Activated T-helper 1 cell treated with Interleukin-2 at 50 U/mL for 16 hours (primary cell): ENCODE measurements at places on chromosomes 4 and X.

- DNase-seq: no peak
These were observed 929 bp downstream of the MAB21L2 start for GRCh38 chr4:150582873-150583286.

GRCh38 chr4:1862055-1862911, 6.3 kb upstream of the LETM1 start:
- no peak for DNase-seq

GRCh38 chr4:4268776-4269175, 20.8 kb upstream of the TMEM128 start:
- no peak for DNase-seq

GRCh38 chr4:114780205-114780604, 181.6 kb downstream of the UGT8 start:
- no peak for DNase-seq

DNA sequence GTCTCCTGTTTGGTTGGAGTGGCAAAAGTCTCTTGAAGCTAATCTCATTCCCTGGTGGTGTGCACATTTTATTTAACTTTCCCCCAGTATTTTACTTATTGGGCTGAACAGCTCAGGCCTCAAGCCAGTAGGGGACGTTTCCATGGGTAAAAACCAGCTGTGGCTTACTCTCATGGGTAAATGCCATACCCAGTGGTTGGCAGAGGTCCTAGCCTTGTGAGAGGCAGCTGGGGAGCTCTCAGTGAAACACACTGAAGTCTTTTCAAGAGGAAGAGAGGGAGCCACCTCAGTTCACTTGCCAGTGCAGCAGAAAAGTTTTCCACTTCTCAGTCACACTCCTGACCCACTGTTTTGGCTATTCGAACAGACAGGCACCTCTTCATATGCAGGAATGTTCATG, 1964.2 kb downstream of the ARAP2 start:
- DNase-seq: no peak

DNA sequence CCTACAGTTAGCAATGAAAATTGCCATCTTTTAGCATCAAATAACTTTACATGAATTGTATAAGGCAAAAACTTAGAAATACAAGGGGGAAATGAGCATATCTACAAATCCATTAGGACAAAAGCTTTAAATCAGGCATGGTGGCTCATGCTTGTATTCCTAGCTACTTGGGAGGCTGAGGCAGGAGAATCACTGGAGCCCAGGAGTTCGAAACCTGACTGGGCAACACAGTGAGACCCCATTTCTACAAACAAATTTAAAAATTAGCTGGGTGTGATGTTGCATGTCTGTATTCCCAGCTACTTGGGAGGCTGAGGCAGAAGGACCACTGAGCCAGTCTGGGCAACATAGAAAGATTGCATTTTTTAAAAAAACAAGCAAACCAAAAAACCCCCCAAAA, 61.3 kb downstream of the EIF4E start:
- DNase-seq: no peak

- DNase-seq: no peak
These were observed 31.0 kb upstream of the EGFL6 start for GRCh38 chrX:13538414-13538813.

DNA sequence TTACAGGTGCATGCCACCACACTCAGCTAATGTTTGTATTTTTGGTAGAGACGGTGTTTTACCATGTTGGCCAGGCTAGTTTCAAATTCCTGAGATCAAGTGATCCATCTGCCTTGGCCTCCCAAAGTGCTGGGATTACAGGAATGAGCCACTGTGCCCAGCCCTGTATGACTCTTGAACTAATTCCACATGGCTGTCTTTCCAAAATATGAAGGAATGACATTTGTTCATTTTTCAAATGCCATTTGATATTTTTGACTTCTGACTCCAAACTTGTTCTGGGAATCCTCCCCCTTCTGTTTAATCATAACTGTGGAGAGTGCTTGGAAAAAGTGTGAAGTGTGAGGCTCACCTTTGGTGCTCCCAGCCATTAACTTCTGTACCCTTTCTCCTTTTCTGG, 119.2 kb downstream of the NHS start:
- no peak for DNase-seq

- no peak for DNase-seq
These were observed 43.4 kb downstream of the OSTC start for GRCh38 chr4:108693819-108694218.

DNA sequence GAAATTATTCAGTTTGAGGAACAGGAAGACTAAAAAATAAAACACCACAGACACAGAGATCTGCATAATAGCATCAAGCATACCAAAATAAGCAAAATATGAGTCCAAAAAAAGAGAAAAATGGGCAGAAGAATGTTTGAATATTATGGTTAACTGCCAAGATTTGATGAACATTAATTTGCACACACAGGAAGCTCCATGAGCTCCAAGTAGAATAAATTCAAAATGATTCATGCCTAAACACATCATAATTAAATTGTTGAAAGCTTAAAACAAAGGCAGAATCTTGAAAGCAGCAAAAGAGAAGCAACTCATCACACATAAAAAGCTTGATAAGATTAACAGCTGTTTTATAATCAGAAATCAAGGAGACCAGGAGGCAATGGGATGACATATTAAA, 156.6 kb upstream of the ARSJ start:
- DNase-seq: no peak

GRCh38 chr4:30815685-30816084, 95.5 kb downstream of the PCDH7 start:
- DNase-seq: no peak

- no peak for DNase-seq
These were observed 75.8 kb downstream of the RPS3A start for GRCh38 chr4:151175233-151175632.

DNA sequence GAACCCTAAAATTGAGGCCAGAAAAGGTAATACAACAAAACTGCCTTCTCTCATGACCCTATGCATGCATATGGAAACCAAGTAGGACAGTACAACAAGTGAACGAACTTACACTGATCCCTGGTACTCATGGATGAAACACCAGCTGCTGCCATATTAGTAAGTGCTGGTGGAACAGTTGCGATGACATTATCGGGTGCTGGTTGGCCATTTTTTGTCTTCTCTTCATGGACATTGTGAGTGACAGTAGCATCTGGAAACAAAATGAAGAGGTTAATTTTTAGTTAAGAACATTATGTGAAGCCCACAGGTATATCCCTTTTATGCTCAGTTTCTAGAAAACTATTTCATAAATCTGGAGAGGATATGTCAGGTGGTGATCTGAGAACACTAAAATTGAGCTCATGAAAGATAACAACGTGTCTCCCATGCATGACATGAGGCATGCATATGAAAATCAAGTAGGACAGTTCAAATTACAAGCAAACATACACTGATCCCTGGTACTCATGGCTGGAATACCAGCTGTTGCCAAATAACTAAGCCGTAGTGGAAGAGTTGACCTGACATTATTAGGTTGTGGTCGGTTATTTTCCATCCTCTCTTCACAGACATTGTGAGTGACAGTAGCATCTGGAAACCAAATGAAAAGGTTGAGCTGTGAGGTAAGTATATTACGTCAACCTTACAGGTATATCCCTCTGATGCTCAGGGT, 74.2 kb upstream of the CT45A1 start:
- no peak for DNase-seq

GRCh38 chrX:104432321-104432720, 133.7 kb upstream of the IL1RAPL2 start:
- no peak for DNase-seq

GRCh38 chrX:131812847-131813825, 210.0 kb upstream of the STK26 start:
- DNase-seq: peak; percentile 77

DNA sequence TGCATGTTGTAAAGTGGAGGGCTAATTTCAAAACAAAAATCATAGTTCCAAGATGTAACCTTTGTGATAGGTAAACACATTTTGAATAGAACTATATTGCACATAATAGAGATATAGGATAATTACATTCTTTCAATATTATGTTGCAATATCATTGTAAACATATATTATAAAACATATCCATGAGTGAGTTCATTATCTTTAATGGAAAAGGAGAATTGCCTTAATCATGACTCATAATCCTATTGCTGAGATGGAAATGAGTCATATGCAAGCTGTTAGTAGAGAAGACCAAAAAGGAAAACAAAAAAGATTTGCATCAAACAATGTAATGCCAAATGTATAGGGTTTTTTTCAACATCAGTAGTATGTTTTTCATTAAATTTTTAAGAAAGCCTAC, 73.7 kb upstream of the WDR44 start:
- DNase-seq: no peak

DNA sequence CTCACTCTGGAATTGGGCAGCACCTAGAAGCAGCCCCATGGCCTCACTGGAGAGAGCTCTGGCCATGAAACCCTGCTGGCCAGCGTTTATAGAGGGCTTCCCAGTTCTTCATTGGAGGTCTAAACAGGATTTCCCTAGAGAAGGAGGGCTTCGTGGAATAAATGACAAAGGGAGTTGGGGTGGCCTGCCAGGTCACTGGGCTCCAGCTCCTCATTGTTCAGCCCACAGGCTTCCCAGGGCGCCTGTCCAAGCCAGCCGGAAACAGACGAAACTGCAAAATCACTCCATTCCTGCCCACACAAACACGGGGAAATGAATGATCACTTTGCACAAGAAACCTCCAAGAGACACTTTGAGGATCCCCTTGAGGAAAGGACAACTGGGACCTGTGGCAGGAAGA, 189.7 kb downstream of the TSPAN5 start:
- no peak for DNase-seq

DNA sequence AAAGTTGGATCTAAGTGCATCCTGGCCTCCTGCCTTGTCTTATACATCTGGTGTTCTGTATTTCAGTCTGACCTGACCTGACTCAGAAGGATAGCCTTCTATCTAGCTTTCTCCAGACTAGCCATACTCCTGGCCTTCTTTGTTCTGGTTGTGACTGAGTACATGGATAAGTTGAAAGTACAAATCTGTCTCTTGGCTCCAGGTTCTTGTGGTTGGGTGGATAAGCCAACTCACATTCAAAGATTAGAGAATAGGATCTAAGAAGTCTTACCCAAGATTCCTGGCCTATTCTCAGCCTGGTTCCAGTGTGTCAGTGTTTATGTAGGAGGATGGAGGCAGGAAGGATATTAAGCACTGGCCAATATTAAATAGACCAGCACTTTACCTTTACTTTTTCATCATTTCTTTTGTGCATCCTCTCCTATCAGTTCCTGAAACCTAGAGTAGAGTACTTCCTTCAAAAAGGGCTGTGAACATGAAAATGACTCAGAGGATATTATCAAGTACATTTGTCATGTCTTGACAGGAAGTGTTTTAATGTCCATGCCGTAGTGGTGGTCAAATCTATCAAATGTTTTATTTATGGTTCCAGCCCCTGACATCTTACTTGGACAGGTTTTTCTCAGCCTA, 123.5 kb downstream of the IL15 start:
- no peak for DNase-seq

DNA sequence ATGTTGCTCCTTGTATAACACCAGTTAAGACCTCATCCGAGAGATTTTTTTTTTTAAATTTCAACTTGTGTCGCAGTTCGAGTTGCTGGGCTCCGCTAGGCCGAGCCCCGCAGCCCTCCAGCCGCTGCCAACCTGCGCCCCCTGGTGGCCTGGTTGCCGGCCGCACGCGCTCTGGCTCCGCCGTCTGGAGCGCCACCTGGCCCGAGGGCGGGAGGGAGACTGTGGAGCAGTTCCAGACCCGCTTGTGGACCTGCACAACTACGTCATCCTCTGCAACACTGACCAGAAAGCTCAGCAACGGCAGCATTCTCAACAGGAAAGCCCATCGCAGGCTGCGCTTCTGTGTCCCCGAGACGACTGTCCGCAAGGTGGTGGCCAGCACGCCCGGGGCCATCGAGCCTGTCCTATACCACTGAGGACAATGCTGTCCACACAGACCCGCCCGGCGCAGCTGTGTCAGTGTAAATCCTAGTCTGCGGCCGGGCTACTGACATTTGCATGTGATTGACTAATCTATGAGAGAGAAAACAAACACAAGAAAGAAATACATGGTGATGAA, 39.1 kb downstream of the ARL9 start:
- DNase-seq: peak; percentile 78

GRCh38 chrX:16022580-16023200, 100.7 kb upstream of the GRPR start:
- DNase-seq: no peak

- DNase-seq: no peak
These were observed 190.1 kb upstream of the GPRIN3 start for GRCh38 chr4:89497517-89498308.

DNA sequence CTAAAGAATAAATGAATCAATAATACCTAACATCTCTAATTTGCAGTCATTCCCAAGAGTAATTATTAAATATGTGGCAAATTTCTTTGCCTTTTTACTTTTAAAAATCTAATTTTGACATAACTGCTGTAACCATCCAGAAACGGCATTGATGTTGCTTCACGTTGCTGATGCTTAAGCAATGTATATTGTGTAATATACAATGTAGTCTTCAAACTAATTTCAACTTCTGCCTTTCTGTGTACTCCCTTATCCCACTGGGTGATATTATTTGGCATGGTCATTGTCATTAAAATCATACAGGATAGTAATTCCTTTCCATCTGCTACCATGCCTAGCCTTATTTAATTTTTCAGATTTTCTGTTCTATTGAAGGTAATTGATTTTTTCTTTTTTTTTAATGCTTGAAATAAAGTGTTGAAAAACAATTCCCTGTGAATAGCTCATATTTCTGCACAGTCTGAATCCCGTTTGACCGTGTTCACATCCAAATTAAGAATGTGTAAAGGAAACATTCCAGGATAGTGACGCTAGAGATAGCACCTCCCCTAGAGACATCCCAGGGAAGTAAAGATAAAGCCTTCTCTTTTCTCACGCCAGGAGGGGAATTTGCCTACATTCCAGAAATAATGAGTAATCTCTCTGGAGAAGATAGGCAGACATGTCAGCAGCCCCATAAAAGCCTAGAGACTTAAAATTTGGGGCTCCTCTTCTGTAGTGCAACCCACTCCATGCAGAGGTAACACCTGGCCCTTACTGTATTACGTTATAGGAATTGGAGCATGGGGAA, 8.6 kb downstream of the FAM200B start:
- DNase-seq: no peak

- DNase-seq: no peak
These were observed 556.2 kb upstream of the PCDH10 start for GRCh38 chr4:132592850-132593249.

DNA sequence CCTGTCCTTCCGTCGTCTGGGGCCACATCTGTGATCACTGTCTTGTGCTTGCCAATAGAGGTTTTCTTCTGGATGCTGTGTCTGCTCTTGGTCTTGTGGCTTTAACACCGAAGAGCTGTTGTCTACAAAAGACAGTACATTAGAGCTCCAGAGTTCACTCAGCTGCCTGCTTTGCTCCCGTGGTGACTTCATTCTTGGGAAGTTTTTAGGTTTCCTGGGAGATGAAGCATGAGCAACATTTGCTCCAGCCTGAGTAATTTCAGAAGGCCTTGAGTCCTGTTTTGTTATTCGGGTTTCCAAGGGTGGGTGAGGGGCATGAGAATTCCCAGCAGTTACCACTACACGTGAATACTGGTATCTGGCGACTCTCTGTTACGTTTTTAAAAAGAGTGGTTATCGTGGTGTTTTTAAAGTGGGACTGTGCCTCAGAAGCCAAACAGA, 189.2 kb downstream of the SHROOM3 start:
- no peak for DNase-seq

- DNase-seq: no peak
These were observed 25.0 kb downstream of the AFF1 start for GRCh38 chr4:86959588-86960500.
